ENCODE measurements at places on chromosomes 5 and 9.

DNA sequence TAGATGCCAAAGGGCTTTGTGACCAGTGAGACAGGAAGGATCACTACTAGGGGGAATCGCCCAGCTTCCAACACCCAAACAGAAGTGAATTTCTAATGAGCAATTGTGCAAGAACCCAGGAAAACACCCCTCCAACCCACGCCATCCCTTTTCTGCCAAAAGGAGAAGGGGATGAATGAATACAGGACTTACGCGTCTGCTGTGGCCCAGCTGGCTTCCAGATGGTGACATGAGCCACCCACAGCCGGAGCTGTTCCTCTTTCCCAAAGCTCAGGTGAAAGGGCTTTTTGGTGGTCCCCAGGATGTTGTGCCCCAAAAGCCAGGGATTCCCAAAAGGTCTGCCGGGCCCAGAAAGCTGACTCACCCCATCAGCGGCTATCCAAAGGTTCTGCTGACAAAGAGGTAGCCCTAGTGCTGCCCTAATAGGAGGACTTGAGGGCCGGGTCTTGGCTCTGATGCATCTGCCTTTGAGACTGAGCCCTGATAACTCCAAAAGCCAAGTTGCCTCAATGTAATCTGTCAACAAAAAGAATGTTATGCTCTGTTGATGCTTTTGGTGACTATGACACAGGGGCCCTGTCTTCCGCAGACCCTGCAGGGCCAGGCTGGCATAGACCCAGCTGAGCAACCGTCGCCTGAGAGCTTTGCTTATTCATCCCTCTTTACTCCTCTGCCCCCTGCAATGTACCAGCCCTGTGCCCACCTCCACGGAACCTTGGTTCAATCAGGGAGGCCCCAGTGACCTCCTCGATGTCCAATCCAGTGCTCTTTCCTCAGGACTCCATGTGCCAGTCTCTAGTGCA is 14.5 kb downstream of the GSN start:
- no peak for DNase-seq

DNA sequence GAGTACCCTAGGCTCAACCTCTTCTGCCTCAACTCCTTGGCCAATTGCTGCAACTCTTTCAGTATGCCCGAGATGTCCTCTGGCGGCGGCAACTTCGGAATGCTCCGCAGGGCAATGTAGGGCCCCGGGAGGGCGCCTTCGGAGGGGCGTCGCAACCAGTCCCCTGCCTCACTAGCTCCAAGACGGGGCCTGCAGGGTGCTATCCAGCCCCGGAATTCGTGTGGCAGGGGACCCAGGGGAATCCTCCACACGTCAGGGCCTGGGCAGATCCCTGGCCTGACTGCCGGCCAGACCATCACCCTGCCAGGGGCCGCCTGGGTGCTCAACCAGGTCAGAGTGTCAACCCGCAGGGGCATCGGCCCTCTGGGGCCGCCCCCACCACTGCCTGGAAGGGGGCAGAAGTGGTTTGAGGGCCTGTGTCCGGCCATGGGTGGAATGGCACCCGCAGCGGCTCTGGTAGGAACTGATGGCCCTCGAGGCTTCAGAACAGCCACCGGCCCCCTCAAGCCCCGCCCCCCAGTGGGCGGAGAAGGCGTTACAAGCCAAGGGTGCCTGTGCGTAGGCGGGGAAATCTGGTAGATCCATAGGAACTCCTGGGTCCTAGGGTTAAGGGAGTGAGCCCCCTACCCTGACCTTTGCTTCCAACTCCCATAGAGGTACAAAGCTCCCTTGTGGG is at the start of gene POU5F2:
Gene POU5F2 (minus strand): TSS at position 465 of the 676 bp plus-strand sequence. CDS start 37 bp downstream, at position 428.
- peak; percentile 18 for DNase-seq

DNA sequence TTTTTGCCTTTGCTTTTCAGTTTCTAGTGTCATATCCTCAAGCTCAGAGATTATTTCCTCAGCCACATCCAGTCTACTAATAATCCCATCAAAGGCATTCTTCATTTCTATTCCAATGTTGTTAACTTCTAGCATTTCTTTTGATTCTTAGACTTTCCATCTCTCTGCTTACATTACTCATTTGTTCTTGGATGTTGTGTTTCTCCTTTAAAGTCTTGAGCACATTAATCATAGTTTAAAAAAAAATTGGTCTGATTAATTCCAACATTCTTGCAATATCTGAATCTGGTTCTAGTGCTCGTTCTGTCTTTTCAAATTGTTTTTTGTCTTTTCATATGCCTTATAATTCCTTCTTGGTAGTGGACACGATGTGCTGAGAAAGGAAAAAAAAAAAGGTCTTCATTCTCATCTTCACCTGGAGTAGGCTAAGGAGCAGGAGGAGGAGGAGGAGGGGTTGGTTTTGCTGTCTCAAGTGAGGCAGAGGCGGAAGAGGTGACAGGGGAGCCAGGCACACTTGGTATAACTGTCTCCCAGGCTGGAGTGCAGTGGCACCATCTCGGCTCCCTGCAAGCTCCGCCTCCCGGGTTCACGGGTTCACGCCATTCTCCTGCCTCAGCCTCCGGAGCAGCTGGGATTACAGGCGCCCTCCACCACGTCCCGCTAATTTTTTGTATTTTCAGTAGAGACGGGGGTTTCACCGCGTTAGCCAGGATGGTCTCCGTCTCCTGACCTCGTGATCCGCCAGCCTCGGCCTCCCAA is 16.3 kb downstream of the PRXL2C start:
- DNase-seq: no peak

DNA sequence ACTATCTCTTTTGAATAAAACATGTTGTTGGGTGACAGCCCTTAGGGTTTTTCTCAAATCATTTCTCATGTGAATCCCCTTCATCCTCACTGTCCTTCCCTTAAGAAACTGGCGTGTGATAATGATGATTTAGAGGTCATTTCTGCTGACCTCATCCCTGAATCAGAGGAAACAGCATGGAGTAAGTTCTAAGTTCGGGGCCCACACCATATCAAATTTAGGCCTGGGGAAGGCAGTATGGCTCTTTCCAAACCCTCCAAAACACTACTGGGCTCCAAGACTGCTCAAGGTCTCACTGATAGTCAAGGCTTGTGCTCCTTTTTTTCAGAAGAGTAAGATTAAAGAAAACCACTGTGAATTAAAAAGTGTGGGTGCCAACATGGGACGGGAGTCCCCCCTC is 872 bp upstream of the SMIM3 start:
- no peak for DNase-seq

DNA sequence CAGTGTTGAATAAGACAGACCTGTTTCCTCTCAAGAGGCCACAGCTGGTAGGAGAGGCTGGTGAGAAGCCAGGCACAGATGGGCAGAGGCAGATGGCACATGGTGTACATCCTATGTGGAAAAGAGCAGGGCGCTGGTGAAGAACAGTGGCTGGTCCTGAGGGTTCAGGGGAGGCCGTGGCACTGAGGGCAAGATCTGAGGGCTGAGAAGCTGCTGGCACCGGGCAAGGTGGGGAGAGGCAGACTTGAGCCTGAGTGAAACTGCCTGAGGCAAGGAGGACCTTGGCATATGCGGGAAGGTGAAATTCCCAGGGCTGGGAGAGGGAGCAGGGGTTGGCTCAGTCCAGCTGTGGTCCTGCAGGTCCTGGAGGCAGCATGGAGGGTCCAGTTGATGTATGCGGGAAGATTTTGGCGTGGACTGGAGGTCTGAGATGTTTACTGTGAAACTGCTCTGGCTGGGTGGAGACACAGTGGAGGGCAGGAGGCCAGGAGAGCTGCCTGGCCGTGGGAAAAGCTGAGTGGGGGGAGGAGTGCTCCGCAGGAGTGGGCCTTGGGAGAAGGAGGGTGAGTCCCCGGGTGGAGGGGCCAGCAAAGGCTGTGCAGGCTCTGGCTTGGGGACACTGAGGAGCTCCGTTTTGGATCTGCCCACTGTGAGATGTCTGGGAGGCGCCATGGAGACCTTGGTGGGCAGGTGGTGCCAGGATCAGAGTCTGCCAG is 2.6 kb downstream of the MAN1B1 start:
- DNase-seq: no peak

All from SK-N-SH (cell line).